Endothelial cell of umbilical vein (primary cell): ENCODE measurements at places on chromosomes 12 and 14. TPM values are rescaled to one million over a fixed set of nuclear protein-coding genes. Genes with fewer than 3 reads are reported as not detected.

The CCDC198 gene
- total RNA-seq: not detected in 2 replicates

The KRT1 gene
- total RNA-seq: not detected in 2 replicates

The PTCSC3 gene
- not detected in 2 replicates for total RNA-seq

The OR10G2 gene
- not detected in 2 replicates for total RNA-seq

The PPP4R4 gene
- not detected in 2 replicates for total RNA-seq

The SLC41A2 gene
- 7.5 and 8.0 TPM in 2 replicates for total RNA-seq
